Stimulated activated CD8-positive, alpha-beta memory T cell treated with anti-CD3 and anti-CD28 coated beads, Interleukin-2, amount 100 ng/mL, for 1 hour (primary cell): ENCODE measurements at places on chromosomes 4 and X.

DNA sequence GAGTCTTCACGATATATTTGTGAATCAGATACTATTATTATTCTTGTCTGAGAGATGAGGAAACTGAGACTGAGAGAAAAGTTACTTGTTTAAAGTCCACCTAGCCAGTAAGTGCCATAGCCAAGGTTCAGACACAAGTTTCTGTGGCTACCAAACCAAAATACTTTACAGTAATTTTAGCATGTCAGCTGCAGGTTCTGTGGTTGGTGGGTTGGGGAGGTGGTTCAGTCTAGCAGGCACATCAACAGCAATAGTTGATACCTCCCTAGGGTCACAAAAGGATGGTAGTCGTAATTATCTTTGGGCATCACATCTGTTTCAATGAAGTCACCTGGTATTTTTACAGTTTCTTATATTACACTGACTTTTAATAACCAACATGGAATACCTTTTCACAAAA lies 35.6 kb upstream of the EDA2R start:
- no peak for DNase-seq

DNA sequence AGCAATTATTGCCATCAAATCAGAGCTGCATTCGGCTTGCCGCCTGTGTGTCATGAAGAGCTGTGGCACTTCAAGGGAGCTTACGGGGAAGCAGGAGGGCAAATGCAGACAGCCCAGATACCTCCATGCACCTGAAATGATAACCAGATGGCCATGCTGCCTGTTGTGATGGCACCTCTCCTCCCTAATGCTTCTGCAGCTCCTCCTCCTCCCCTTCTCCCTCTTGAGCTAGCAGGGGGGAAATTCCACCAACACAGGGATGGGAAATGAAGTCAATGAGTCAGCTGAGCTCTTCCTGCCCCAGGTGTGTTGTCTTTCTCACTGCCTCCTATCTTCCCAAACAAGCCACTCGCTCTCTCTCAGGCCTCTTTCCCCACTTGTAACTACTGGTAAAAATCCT lies 565.0 kb downstream of the BCOR start:
- no peak for DNase-seq

- no peak for DNase-seq
Measured at GRCh38 chr4:163486321-163486720, 8.2 kb upstream of the TMA16 start.

GRCh38 chr4:74283614-74284013 lies 24.7 kb upstream of the EPGN start:
- no peak for DNase-seq

GRCh38 chr4:156293657-156294297 lies 340.1 kb upstream of the CTSO start:
- DNase-seq: no peak

DNA sequence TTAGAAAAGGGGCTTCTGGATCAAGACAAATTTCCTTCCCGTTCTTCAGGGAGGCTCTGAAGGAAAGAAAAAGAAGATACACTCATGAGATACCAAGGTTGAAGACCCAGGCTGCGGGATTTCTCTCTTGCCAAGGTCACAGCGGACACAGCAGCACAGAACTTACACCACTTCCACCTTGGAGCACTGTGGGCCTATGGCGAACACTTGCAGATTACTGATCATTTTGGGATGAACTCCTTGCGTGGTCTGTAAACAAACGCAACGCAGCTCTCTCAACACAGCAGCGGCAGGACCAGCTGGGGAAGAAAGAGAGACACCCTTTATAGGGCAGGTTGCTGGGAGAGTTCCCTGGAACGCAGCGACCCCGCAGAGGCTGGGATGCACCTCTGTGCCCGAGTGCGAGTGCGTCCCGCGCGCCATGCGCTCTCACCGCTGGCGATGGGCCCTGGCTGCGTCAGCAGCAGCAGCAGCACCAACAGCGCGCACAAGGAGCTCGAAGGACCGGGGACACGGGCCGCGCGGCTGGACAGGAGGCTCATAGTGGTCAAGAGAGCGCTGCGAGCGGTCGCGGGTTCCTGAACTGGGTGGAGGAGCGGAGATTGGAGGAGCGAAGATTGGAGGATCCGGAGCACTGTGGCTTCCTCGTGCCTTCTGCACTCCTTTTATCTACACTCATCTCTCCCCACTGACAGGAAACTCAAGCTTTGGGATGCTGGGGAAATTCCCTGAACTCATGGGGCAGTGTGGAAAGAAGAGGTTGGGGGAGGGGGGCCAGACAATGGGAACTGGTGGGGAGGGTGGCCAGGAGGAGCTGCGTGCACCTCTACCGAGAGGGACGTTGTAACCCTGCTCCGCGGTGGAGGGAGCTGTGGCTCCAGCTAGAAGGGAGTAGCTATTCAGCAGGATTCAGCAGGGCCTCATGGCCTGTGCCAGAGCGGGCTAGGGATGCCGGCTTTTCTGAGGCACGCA lies at the start of gene CXCL5:
Gene CXCL5 (minus strand): TSS at position 638 of the 972 bp plus-strand sequence. CDS start 96 bp downstream, at position 542.
- DNase-seq: no peak

DNA sequence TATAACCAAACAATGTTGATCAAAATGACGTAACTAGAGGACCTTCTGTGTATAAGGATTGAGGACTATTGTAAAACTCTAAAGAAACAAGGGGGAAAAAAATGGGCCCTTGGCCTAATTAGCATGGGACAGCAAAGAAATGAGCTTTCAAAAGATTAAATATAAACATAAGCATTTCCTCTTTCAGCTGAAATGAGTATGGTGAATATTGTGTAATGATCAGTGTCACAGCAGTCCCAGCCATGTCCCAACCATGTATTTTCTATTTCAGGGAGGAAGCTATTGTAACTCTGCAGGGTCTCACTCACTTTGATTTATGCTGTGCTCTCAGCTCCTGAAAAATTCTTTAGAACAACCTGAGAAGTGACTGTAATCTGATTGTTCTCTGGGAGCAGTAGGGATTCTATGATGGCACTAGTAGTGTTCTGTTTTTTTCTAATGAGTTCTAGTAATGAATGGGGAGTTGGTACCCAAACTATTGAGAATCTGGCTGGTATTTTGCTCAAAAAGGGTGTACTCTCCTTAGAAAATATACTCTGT lies 25.8 kb downstream of the ANXA10 start:
- DNase-seq: no peak

GRCh38 chr4:111066447-111066846 lies 443.6 kb upstream of the PITX2 start:
- no peak for DNase-seq

- DNase-seq: no peak
Measured at GRCh38 chr4:165504184-165504583, 125.4 kb downstream of the CPE start.

- DNase-seq: no peak
Measured at GRCh38 chrX:19743386-19743785, 144.0 kb downstream of the SH3KBP1 start.

- no peak for DNase-seq
Measured at GRCh38 chrX:122475306-122475705, 708.8 kb upstream of the GRIA3 start.

- DNase-seq: no peak
Measured at GRCh38 chr4:6172093-6172926, 28.0 kb downstream of the JAKMIP1 start.

DNA sequence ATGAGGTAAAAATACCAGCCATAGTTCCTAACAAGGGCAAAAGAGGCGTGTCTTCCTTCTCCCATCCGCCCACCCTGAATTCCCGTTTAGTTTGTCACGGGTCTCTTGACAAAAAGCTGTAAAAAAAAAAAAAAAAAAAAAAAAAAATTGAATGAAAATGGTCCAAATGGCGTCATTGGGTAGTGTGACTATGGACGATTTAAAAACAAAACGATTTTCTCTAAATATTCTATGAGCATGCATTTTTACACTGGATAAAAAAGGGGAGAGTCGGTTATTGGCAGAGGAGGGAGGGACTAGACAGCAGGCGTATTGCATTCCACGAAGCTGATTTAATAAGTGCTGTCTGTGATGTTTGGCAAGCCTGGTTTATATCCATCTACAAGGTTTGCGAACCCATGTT lies at the start of gene FAM133A:
Gene FAM133A (plus strand): TSS at position 338 of the 403 bp plus-strand sequence. CDS start 35,214 bp downstream, outside the sequence.
- no peak for DNase-seq

DNA sequence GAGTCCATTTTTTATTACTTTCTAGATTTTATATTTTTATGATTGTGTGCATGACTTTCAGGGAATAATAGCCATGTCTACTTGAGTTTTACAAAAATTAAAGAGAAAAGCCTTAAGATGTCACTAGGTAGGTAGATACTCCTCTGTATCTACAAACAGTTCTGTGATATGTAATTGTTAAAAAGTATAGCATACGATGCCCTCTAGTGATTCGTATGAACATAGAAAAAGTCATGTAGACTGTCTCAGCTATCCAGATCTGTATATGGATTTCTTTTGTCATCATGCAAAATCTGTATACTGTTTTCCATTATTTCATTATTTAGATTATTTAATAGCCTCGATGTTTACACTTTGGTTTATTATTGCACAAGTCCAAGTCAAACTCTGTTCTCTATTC lies 856.6 kb downstream of the CENPC start:
- no peak for DNase-seq

DNA sequence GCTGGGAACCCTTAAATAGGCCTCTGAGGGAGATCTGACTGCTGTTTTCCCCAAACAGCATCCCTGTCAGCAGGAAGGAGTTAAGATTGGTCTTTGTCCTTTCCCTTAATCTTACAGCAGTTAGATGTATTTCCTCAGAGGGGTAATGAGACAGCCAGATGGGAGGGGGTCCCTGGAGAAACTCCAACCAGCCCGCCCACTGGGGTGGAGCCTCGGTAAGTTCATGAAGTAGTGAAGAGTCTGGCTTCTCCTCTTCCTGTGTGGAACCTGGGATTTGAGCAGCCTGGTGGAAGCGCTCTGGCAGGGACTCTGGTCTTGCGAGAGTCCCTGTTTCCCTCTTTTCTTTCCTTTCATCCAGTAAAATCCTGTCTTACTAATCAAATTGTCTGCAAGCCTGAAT lies 330.0 kb downstream of the TLL1 start:
- DNase-seq: no peak

- no peak for DNase-seq
Measured at GRCh38 chrX:124395145-124395880, 49.0 kb downstream of the SH2D1A start.

DNA sequence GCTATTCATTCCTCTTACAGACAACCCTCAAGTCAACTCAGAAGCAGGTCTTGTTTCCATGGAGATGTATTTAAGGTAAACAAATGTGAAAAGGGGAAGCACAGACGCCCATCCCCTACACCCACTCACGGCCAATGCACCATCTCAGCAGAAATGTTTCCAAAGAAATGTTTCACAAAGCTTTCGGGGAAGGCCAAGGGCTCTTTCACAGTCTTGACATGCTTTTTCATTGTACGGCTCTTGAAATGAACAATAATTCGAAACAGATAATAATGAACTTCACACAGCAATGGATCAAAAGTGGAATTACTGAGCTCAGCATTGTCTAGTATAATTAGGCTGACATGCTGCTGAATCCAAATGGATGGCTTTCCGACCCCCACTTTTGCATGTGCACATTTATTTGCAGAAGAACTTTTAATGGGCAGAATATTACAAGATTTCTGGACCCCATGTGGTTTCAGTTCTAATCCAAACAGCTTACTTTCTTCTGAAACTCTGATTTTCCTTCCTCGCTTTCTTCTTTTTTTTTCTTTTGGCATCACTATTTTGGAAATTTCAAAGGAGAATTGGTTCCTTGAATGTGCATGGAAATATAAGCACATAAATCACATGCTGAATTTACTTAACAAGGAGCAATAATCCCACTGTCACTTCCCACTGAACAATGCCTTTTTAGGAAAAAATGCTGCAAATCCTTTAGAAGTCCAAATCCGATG lies 160.9 kb downstream of the SMIM20 start:
- DNase-seq: no peak

- no peak for DNase-seq
Measured at GRCh38 chrX:22389556-22390179, 117.0 kb downstream of the CBLL2 start.

- DNase-seq: no peak
Measured at GRCh38 chr4:113212613-113213012, 163.2 kb downstream of the ANK2 start.

GRCh38 chr4:101651778-101652177 lies 138.8 kb upstream of the BANK1 start:
- DNase-seq: no peak

GRCh38 chr4:106351016-106351415 lies 17.6 kb downstream of the GIMD1 start:
- DNase-seq: no peak
